NCI-H1417 (cell line): ENCODE measurements at places on chromosomes 3 and 15.

DNA sequence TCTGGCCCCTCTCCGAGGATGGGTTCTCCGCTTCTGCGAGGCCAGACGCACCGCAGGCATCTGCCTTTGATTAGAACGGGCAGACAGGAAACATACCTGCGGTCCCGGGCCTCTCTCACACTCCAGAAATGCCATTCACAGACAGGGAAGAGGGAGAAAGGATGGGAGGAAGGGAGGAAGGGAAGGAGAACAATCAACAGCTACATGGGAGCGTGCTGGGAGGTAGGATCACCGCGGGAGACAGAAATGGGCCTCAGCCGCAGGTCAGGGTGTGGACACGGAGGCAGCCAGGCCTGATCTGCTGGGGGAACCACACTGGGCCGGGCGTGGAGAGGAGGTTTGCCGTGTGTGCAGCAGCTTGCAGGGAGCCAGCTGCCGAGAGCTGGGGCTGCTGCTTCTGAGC lies 90.7 kb upstream of the RGMA start:
- no peak for DNase-seq

GRCh38 chr3:183775781-183776180 lies 49.6 kb downstream of the MAP6D1 start:
- no peak for DNase-seq

DNA sequence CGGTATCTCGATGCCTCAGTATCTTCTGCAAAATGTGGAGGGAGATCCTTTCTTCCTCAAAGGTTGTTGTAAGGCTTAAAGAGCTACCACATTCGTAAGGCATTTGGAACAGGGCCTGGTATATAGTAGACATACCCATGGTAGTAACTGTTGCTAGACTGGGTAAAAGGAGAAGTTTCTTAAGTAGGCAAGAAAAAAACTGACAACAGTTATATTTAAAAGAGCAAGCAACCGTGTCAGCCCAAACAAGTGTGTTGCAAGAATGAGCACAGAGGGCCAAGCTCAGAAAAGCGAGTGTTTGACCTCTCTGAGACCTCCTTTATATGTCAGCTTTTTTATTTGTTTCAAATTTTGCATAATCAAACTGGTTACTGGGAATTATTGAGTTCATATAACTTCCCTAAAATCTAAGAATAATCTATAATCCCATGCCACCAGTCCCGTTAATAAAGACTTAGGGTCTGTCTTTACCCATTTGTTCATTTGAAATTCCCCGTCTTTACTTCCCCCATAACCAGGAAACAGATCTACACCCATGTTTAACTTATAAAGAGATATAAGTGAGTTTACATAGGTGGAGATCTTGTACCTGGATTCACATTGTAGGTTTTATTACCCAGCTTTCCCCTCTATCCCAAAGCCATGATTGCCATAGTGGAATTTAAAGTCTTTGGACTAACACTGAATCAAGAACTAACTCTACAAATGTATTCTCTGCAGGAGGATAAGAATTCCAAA lies 7.3 kb downstream of the B3GNT5 start:
- DNase-seq, result no peak

DNA sequence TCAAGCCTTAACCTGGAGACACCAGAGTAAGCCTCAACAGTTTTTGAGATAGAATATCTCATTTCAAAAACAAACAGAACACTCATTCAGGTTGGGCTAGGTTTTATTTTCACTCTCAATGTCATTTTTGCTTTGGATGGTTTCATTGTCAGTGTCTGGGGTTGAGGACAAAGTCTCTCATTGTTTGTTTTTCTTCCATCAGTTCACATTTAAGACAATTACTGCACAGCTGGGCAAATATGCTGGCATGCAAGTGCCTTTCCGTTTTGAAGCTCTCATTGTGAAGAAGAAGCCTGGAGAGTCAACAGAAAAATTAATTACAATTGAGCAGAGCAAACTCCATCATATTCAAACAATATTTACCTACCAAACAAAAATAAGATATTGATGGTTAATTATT lies 1050.0 kb downstream of the TBL1XR1 start:
- peak; percentile 99 for DNase-seq

- no peak for DNase-seq
Observed at GRCh38 chr15:38479266-38479665, 25.3 kb downstream of the FAM98B start.

GRCh38 chr3:141261472-141262307 lies 30.1 kb downstream of the PXYLP1 start:
- no peak for DNase-seq

DNA sequence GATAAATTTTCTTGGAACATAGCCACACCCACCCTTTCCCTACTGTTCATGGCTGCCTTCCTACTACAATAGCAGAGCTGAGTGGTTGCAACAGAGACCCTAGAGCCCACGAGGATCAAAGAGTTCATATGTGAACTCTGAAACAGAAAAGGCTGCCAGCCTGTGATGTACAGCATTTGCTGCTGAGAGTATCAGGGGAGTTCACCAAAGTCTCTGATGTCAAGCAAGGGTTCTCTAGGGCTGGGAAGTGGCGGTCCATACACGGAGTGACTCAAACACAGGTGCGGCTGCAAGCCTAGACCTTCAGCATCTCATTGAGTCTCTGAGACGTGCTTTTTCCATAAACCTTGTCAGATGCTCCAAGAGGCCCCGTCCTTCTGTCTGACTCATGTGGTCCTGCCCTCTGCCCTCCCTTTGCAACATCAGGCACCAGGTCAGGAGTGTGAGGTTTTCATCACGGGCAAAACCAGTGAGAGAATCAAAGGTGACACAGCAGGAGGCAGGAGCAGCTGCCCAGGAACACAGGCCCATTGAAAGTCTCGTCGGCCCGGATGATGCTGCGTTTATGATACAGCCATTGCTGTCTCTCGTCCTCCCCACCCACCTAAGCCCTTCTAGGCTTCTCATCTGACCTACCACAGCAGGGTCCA lies 42.9 kb downstream of the PCSK6 start:
- DNase-seq, result no peak

DNA sequence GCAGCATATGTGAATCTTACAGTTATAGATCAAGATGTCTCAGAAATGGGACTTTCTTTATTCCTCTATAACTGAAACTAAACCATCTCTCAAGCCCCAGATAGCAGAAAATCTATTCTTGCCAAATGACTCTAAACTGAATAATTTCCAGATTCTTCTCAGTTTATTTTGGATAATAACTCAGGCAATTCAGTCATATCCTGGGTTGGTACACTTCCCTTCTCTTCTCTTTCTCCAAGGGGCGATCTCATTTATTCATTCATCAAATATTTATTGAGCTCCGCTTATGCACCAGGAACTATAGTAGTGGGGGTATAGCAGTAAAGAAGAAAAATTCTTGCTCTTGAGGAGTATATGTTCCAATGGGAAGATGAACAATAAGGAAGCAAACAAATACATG lies 13.5 kb upstream of the PCOLCE2 start:
- DNase-seq, result no peak

GRCh38 chr15:32951736-32952464 lies 234.1 kb downstream of the GREM1 start:
- no peak for DNase-seq

GRCh38 chr3:21954709-21955108 lies 203.7 kb upstream of the ZNF385D start:
- no peak for DNase-seq

GRCh38 chr3:177250151-177250550 lies 52.9 kb upstream of the TBL1XR1 start:
- no peak for DNase-seq

DNA sequence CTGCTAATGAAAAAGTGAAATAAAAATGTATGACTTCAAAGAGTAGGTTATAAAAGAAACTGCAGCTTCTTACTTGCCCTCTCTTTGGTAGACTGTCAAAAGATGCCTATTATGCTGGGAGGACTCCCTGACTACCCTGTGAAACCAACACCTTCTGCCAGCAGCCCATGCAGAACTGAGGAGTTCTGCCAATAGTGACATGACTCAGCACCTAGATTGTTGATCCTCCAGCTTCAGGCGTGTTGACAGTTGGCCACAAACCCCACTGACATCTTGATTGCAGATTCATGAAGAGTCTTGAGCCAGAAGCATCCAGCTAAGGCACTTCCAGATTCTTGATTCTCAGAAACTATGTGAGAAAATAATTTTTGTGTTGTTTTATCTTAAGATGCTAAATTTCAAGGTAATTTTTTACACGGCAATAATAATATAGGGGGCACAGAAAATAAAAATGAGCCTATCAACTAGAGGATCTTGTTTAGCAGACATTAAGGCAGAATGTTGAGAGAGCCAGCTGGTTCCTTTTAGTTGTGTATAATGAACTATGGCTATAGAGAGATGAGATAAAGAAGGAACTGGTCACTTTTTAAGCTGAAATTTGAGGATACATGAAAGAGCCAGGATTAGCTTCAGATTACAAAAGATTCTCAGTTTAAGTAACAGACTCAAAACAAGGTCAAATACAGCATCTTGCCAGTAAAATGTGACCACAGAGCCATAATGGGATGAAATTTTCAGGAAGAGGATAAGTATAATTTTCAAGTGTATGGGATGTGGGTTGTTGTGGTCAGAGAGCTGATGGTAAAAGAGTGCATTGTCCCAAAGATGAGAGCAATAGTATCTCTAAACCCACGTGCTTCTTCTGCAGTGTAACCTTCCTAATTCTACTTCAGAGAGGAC lies 588.7 kb upstream of the CBLB start:
- DNase-seq, result no peak

- peak; percentile 59 for DNase-seq
Observed at GRCh38 chr3:170809007-170809974, 60.7 kb downstream of the RPL22L1 start.

GRCh38 chr3:192888190-192888589 lies 29.5 kb downstream of the MB21D2 start:
- no peak for DNase-seq

DNA sequence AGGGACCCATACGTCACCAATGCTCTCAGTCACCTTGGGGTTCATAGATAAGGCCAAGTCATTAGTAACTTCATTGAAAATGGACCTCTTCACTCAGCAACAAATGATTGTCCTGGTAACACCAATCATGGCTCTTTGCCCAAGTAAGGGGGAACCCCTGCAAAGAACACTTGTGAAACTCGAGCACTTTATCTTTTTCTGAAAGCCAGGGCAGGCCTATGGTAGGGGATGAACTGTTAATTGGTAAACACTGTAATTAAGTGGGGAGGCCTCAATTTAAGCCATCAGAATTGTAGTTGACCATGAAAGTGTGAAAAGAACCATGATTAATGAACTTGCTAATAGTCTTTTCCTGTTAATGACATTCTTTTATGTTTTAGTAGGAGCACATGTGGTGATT lies 73.3 kb downstream of the ABHD5 start:
- DNase-seq, result peak; percentile 59

GRCh38 chr15:40300771-40301170 lies 7.0 kb downstream of the PLCB2 start:
- no peak for DNase-seq

GRCh38 chr3:105730801-105731354 lies 137.9 kb downstream of the CBLB start:
- no peak for DNase-seq

- no peak for DNase-seq
Observed at GRCh38 chr3:138066383-138066782, 49.0 kb downstream of the DZIP1L start.

GRCh38 chr3:69770976-69771634 lies 31.8 kb downstream of the MITF start:
- DNase-seq, result no peak

GRCh38 chr15:37898362-37898761 lies 36.1 kb upstream of the TMCO5A start:
- DNase-seq, result no peak

- DNase-seq, result no peak
Observed at GRCh38 chr3:28151207-28151550, 90.2 kb upstream of the CMC1 start.

- no peak for DNase-seq
Observed at GRCh38 chr15:44308415-44308814, 19.9 kb downstream of the GOLM2 start.

DNA sequence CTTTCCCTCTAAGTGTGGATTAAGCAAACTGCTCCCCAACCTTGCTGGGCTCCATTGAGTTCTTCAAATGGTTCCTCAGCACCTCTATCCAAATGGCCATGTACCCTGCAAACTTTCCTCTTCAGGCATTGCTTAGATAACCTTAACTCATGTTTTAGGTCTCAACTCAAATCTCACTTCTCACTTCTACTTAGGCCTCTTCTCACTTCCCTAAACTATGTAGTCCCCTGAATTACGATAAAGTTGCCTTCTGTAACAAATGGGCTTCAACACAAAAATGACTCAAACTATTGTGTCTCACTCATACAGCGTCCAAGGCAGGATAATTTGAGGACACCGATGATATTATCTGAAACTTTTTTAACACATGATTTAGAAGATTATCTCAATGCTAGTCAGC lies 62.4 kb upstream of the STAC start:
- no peak for DNase-seq

DNA sequence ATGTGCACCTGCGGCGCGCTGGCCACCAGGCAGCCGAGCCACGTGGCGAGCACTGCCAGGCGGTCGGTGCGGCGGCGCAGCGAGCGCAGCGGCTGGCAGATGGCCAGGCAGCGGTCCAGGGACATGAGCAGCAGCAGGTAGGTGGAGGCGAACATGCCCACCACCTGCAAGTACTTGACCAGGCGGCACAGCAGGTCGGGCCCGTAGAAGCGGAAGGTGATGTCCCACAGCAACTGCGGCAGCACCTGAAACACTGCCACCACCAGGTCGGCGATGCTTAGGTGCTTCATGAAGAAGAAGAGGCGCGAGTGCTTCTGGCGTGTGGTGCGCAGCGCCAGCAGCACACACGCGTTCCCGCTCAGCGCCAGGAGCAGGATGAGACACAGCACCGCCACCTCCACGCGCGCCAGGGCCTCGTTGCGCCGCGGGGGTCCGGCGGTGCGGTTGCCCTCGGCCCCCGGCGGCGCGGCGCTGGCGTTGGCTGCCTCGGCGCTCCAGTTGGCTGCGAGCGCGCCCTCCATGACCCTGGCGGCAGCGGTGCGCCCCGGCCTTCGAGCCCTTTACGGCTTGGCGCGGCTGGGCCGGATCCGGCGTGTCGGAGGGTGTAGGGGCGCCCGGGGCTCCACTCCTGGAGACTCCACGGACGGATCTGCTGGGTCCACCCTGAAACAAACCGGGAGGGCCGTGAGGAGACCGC lies 1.6 kb downstream of the OXTR start:
- peak; percentile 77 for DNase-seq

GRCh38 chr3:157705258-157705657 lies 202.0 kb upstream of the VEPH1 start:
- no peak for DNase-seq

GRCh38 chr3:133038089-133038730 lies at the start of gene TMEM108:
TMEM108 (plus strand) TSS chr3:133038391.
- DNase-seq, result peak; percentile 97

DNA sequence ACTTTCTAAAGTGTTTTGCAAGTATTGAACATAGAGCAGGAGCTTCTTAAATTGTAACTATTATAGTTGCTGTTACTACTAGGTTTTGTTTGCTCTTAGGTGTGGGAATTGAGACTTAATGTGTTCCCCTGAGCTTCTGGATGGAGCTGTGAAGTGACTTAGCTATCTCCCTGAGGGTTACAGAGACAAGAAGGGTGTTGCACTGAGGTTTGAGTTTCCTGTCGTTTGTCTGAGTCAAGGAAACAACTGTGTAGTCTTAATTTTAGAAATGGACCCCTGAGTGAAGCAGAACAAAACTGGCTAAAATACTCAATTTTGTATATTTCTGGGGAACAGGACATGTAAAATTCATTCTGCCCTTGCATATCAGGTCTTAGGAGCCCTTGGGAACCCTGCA lies 20.4 kb downstream of the TTC21A start:
- DNase-seq, result no peak
